Amygdala (tissue), 56 donors: ENCODE measurements at places on chromosomes 1 and 21.

DNA sequence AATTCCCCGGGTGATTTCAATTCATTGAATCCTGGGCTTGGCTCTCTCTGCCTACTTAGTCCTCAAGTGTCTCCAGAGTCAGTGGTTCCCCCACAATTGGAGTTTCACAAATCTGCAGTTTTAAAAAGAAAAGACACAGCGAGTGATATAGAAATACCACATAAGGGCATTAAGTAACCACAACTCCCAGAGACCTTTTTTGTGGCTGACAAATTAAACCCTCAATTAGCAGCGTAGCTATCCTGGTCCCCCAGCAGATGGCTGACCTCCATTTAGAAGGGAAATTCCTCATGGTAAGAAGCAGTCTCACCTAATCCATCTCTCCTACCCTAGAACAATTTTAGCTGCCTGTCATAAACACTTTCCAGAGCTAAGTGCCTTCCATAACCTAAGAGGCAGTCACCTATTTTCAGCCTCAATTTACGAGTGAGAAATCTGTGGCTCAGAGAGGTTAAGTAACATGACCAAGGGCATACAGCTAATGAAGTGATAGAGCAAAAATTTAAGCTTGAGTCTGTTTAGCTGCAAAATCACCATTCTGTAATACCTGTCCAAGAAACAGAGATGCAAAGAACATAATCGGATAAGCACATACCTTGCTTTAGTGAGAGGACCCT lies 56.0 kb upstream of the NBPF3 start:
- no peak for DNase-seq

DNA sequence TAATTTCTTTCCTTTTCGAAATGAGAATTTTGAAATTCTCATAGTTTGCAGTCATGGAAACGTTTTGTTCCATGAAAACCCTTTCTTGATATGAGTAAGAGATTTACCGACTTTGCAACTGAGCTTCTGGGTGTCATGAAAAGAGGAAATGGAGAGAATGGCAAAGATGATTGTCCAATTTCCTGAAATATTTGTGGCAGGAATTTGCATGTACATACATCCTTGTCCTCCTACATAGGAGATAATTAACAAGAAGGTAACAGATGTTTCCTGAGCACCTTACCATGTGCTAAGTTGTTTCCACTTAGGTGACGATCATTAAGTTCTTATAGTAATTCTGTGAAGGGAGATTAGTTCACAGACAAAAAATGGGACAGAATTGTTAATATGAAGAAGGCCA lies 170.7 kb downstream of the NEGR1 start:
- DNase-seq = no peak

- DNase-seq = no peak
These were observed 144.1 kb upstream of the C8B start for GRCh38 chr1:57109883-57110282.

GRCh38 chr1:232769733-232770132 lies 35.5 kb upstream of the MAP10 start:
- DNase-seq = no peak

DNA sequence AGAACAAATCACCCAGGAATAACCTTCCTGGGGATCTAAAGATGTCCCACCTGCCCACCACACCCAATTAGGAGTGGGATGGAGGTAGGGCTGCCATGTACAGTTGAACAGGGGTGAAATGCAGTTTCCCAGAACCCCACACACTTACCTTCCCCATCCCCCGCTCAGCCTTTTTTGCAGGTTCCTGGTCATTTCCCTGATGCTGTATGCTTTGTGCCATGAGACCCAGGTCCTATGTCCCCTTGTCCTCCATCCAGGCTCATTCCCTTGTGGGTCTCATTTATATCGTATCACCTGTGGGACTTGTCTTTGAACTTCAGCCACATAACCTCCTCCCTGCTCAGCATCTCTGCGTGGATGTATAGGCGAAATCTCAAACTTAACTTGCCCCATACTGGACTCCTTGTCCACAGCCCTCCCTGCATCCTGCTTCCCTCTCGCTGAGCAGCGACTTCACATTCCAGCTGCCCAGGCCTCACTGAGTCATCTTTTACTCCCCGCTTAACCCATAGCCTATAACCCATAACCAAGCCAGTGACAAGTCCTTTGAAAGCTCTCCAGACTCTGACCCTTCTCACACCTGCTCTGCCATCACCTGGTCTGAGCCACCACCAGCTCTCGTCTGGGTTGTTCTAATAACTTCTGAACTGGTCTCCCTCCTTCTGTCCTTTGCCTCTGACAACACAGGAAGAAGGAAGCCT lies 4.7 kb downstream of the LDLRAD2 start:
- no peak for DNase-seq

- DNase-seq = no peak
These were observed 99.5 kb upstream of the CD55 start for GRCh38 chr1:207221934-207222351.

DNA sequence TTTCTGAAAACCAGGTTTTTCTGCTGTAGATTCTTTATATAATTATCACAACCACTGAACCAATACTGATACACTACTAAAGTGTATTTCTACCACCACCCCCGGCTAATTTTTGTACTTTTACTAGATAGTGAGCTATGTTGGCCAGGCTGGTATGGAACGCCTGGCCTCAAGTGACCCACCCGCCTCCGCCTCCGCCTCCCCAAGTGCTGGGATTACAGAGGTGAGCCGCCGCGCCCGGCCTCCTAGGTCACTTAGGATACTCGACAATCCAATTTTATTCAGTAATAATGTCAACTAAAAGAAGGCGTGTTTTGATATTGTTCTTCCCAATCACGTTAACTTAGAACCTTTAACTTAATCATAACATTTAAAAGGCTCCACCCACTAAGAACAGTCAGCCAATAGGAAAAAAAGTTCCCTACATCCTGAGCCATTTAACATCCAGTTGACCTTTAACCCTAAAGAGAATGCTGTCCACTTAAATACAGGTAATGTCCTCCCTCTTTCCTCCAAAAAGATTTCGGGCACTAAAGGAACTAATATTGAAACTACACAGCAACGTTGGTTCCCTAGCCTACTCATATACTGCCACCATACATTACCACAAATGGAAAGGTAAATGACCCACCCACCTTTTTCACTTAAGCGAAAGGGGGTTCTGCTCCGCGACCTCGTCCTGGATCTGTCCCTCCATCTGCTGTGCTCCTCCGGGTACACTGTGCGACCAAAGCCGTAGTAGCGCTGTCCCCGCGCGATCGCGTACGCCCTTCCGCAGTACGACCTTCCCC lies 1.2 kb downstream of the RSRP1 start:
- DNase-seq = no peak

DNA sequence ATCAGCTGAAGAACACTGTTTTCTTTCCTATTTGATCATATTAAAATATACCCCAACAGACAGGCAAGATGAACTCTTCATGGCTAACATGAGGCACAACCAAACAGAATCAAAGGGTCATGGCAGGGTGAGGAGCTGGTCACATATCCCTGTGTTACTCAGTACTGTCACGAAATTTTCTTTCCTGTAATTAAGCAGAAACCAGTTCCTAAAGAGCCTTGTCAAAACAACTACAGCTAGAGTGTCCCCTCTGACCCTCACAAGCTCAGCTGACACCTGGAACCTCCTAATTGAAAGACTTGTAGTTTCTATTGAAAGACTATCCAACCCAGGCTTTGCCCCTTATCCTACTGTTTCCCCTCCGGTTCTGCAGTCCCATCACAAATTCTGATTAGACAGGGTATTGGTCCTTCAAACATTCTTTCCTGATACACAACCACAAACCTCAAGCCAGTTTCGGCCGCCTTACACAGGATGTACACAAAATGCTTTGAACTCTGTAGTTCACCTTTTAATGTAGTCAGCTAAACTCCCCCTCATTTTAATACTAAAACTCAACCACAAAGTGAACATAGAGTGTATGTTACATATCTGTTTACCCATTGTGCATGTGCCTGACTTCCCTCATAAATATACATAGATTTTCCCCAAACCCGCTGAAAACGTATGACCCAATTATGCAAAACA lies 651.9 kb downstream of the MRPL39 start:
- no peak for DNase-seq

DNA sequence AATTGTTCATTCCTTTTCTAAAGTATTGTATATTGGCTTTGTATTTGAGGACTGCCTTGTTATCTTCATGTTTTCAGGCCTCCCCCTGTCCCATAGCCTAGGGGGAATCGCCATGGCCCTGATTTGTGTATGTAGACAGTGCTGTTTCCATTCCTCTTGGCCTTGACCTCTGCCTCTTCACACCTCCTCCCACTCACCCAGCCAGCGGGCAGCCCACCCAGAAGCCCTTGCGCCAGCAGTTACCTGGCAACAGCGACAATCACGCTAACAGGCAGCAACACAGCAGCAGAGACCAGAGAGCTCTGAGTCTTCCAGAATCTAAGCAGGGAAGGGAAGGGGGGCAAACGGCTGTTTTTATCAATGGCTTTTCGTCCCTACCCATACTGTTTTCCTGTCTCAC lies 50.0 kb upstream of the NPL start:
- no peak for DNase-seq
